ENCODE measurements at places on chromosomes 11 and 22. TPM values are rescaled to one million over a fixed set of nuclear protein-coding genes. Genes with fewer than 3 reads are reported as not detected.

DNA sequence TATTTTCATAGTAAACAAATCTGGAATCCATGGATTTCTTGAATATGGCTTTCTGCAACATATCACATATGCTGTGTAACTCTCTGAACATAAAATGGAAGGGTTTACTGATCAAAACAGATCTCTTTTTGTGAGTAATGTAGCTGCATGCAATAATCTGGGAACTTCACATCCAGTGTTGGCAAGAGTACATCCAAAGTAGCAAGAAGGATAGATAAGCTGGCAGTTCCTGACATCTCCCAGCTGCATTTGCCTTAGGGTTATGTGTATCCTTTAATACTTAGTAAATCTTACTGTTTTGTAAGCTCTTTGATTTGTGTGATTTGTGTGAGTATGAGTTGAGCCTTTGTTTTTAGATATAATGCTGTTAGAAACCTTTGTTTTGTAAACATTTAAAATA lies 280.4 kb upstream of the CNTN5 start:
- no peaks in the 10 kb centered on the region for H3K27me3 ChIP-seq
- DNase-seq = no peak
- no peak overlapping the region for H3K27ac ChIP-seq
- no peak overlapping the region for H3K4me3 ChIP-seq
- no peaks in the 10 kb centered on the region for H3K4me1 ChIP-seq
- no peaks in the 10 kb centered on the region for H3K36me3 ChIP-seq

GRCh38 chr11:115469361-115469760 lies 34.9 kb downstream of the CADM1 start:
- no peaks in the 10 kb centered on the region for H3K36me3 ChIP-seq
- H3K27me3 ChIP-seq = no peaks in the 10 kb centered on the region
- no peak overlapping the region for H3K4me3 ChIP-seq
- H3K27ac ChIP-seq = no peak overlapping the region

TENM4 gene
- total RNA-seq = 0.22 TPM

RBMXL2 gene
- 0.14 TPM for total RNA-seq

- H3K36me3 ChIP-seq = peaks cover 4% of the 10 kb centered on the region
- peaks cover 11% of the 10 kb centered on the region for H3K4me1 ChIP-seq
- DNase-seq = no peak
- H3K4me3 ChIP-seq = no peak overlapping the region
- no peak overlapping the region for H3K27ac ChIP-seq
- H3K27me3 ChIP-seq = no peaks in the 10 kb centered on the region
Measured at GRCh38 chr22:46113110-46113909, 37.0 kb upstream of the PPARA start.

- no peaks in the 10 kb centered on the region for H3K4me1 ChIP-seq
- no peak overlapping the region for H3K27ac ChIP-seq
- no peaks in the 10 kb centered on the region for H3K36me3 ChIP-seq
- no peak overlapping the region for H3K4me3 ChIP-seq
Measured at GRCh38 chr11:30206249-30206996, 24.4 kb upstream of the FSHB start.

DNA sequence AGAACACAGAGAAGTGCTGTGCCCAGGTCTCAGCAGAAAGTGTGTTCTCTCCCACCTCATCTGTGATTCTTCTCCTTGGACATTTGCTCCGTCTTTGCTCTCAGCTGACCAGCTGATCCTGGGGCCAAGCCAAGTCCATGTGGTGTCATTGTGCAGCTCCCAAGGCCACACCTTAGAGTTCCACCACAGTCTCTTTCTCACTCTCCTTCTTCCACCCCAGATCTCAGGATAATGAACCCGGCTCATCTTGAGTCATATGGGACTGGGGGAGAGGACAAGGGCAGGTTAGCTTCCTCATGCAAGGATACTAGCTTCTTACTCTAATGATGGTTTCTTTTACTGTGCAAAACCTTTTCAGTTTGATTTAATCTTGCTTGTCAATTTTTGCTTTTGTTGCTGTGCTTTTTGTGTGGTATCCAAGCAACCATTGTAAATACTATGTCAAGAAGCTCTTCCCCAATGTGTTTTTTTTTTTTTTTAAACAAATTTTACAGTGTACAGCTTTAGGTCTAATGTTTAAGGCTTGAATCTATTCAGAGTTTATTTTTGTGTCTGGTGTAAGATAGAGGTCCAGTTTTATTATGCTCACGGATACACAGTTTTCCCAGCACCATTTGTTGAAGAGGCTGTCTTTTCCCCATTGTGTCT lies 75.0 kb upstream of the OR4B1 start:
- H3K27ac ChIP-seq = no peak overlapping the region
- peaks cover 18% of the 10 kb centered on the region for H3K4me1 ChIP-seq
- H3K27me3 ChIP-seq = no peaks in the 10 kb centered on the region
- H3K36me3 ChIP-seq = peaks cover 72% of the 10 kb centered on the region

DNA sequence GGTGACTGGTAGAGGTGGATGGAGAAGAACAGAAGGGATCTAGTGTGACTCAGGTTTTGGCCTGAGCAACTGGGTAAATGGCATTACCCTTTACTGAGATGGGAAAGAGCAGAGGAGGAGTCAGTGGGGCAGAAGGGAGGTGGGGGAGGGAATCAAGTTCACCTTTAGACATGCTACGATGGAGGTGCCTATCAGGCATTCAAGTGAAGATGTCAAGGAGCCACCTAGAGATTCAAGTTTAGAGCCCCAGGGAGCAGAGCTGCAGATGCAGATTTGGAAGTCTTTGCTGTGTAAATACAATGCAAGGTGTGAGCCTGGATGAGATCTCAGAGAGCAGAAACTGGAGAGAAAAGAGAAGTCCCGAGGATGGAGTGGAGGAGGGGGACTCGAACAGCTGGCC lies 979 bp upstream of the MOGAT2 start:
- DNase-seq = no peak
- H3K4me3 ChIP-seq = no peak overlapping the region
- no peaks in the 10 kb centered on the region for H3K27me3 ChIP-seq
- H3K27ac ChIP-seq = no peak overlapping the region

- peaks cover 42% of the 10 kb centered on the region for H3K36me3 ChIP-seq
- H3K4me3 ChIP-seq = peak within 1 kb of the TSS; percentile 63
- peak; percentile 66 for DNase-seq
Measured at GRCh38 chr11:66336234-66337102, at the start of gene RIN1. Gene RIN1 (minus strand): TSS chr11:66336434. CDS start chr11:66336402, 32 bp downstream.

DNA sequence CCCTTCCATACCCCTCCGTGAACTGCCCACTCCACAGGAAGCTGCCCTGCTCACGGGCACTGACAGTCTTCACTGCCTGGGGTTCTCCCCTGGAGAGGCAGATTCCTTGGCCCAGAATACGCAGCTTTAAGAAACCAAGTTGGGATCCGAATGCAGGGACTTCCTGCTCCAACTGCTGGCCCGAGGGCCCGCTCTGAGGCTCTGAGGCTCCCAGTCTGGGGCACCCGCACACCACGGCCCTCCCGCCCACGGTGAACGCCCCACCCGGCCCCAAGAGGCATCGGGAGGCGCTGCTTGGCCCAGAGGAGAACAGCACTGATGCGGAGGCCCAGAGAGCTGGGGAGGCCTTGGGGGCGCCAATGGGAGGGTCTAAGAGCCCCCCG lies 42.3 kb downstream of the IGF2 start:
- H3K27ac ChIP-seq = no peak overlapping the region
- no peaks in the 10 kb centered on the region for H3K27me3 ChIP-seq
- H3K36me3 ChIP-seq = no peaks in the 10 kb centered on the region
- no peak for DNase-seq
- H3K4me3 ChIP-seq = no peak overlapping the region

GRCh38 chr22:44680058-44680457 lies 21.9 kb upstream of the PRR5 start:
- no peak overlapping the region for H3K4me3 ChIP-seq
- H3K27ac ChIP-seq = no peak overlapping the region
- no peaks in the 10 kb centered on the region for H3K27me3 ChIP-seq
- H3K36me3 ChIP-seq = no peaks in the 10 kb centered on the region
- peaks cover 65% of the 10 kb centered on the region for H3K4me1 ChIP-seq

DNA sequence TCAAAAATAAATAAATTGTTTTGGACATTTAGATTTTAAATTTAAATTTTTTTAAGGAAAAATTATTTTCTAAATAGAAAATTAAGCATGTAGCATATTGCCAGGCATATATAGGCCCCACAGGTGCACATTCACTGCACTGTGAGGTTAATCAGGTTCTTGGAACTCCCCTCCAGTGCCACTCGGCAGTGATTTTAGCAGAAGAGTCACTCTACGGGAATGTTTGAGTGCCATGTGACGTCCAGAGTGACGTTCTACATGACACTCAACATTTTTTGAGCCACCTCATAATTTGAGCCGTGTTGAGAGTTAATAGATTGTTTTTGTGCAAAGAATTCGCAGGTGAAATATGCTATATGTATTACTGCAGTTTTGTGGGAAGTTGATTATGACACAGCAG lies 77.4 kb downstream of the SWAP70 start:
- no peak overlapping the region for H3K4me3 ChIP-seq
- no peaks in the 10 kb centered on the region for H3K27me3 ChIP-seq
- H3K36me3 ChIP-seq = peaks cover 7% of the 10 kb centered on the region
- no peak for DNase-seq
- no peaks in the 10 kb centered on the region for H3K4me1 ChIP-seq

- no peak for DNase-seq
- H3K27ac ChIP-seq = no peak overlapping the region
- H3K36me3 ChIP-seq = no peaks in the 10 kb centered on the region
- H3K4me3 ChIP-seq = no peak overlapping the region
Measured at GRCh38 chr11:3092603-3093141, 35.4 kb upstream of the CARS1 start.

GRCh38 chr11:27857588-27857987 lies 157.3 kb upstream of the BDNF start:
- no peaks in the 10 kb centered on the region for H3K36me3 ChIP-seq
- H3K27ac ChIP-seq = no peak overlapping the region
- no peak for DNase-seq
- no peak overlapping the region for H3K4me3 ChIP-seq

GRCh38 chr22:26234296-26234695 lies 65.0 kb downstream of the SEZ6L start:
- H3K36me3 ChIP-seq = no peaks in the 10 kb centered on the region
- no peaks in the 10 kb centered on the region for H3K27me3 ChIP-seq
- DNase-seq = no peak
- no peak overlapping the region for H3K27ac ChIP-seq

DNA sequence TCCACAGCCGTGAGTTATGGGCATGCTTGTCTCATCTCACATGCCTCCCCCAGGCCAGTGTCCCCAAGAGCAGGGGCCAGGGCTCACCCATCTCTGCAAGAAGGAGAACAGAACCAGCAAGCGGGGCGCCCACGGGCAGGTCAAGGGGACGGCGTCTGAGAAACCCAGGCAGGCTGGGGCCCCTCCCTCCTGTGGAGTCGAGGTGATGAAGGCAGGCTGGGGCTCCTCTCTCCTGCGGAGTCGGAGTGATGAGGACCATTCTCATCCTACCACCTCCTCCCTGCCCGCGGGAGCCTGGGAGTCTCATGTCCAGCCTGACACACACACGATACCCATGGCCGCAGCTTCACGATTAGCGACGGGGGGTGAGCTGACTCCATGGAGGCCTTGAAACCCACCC lies 141.9 kb downstream of the CTTN start:
- H3K27ac ChIP-seq = no peak overlapping the region
- no peaks in the 10 kb centered on the region for H3K4me1 ChIP-seq
- no peaks in the 10 kb centered on the region for H3K27me3 ChIP-seq

- no peak overlapping the region for H3K27ac ChIP-seq
- no peaks in the 10 kb centered on the region for H3K27me3 ChIP-seq
- H3K36me3 ChIP-seq = no peaks in the 10 kb centered on the region
- H3K4me1 ChIP-seq = no peaks in the 10 kb centered on the region
- DNase-seq = no peak
Measured at GRCh38 chr11:82465481-82465880, 268.2 kb downstream of the FAM181B start.

GRCh38 chr11:79049741-79050179 lies 391.1 kb downstream of the TENM4 start:
- no peak for DNase-seq
- H3K36me3 ChIP-seq = no peaks in the 10 kb centered on the region
- H3K4me3 ChIP-seq = no peak overlapping the region
- H3K4me1 ChIP-seq = no peaks in the 10 kb centered on the region

- H3K27me3 ChIP-seq = no peaks in the 10 kb centered on the region
- no peak for DNase-seq
- no peak overlapping the region for H3K4me3 ChIP-seq
- no peak overlapping the region for H3K27ac ChIP-seq
- no peaks in the 10 kb centered on the region for H3K4me1 ChIP-seq
Measured at GRCh38 chr11:29256580-29256979, 760.2 kb downstream of the KCNA4 start.

MLC1 gene
- total RNA-seq = not detected

RCOR2 gene
- not detected for total RNA-seq

GRCh38 chr11:94281324-94281723 lies 23.1 kb upstream of the IZUMO1R start:
- no peaks in the 10 kb centered on the region for H3K27me3 ChIP-seq
- H3K27ac ChIP-seq = no peak overlapping the region
- no peak overlapping the region for H3K4me3 ChIP-seq
- DNase-seq = no peak
- H3K4me1 ChIP-seq = no peaks in the 10 kb centered on the region

MUC6 gene
- total RNA-seq = not detected

RTCB gene
- total RNA-seq = 30.1 TPM

- H3K36me3 ChIP-seq = no peaks in the 10 kb centered on the region
- H3K27me3 ChIP-seq = no peaks in the 10 kb centered on the region
- no peaks in the 10 kb centered on the region for H3K4me1 ChIP-seq
- no peak overlapping the region for H3K27ac ChIP-seq
- no peak overlapping the region for H3K4me3 ChIP-seq
Measured at GRCh38 chr22:22909605-22910271, 22.1 kb downstream of the IGLL5 start.

FBLN1 gene
- total RNA-seq = not detected

GLYATL2 gene
- not detected for total RNA-seq

GRCh38 chr22:46916886-46917770 lies 154.7 kb downstream of the TBC1D22A start:
- no peak overlapping the region for H3K27ac ChIP-seq
- H3K27me3 ChIP-seq = no peaks in the 10 kb centered on the region
- H3K4me3 ChIP-seq = no peak overlapping the region
- DNase-seq = no peak

EFEMP2 gene
- total RNA-seq = 5.9 TPM

DNA sequence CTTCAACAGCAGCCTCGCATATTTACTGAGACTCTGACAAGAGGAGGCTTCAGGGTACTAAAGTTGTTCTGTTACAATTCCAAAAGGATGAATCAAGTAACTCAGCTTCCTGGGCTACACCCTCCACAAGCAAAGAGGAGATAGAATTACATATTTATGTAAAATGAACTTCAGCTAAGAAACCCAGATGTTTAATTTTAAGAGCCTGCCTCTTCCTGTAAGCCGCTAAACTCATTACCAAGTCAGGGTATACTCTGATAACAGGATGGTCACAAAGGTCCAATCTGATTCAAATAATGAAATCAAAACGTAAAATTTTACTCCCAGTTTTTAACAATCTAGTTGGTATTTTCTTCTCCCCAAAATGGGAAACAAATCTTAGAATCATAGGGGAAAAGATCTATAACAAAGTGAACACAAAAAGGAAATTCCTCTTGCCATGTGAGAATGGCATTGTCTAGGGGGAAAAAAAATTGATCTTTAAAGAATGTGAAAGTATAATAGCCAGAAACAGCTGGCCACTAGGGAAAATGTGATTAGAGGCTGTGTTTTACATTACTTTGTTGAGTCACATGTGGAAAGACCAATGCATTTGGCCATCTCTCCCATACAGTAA lies 30.9 kb downstream of the CHEK2 start:
- no peak overlapping the region for H3K27ac ChIP-seq
- no peaks in the 10 kb centered on the region for H3K4me1 ChIP-seq
- no peaks in the 10 kb centered on the region for H3K36me3 ChIP-seq
- H3K4me3 ChIP-seq = no peak overlapping the region
- H3K27me3 ChIP-seq = no peaks in the 10 kb centered on the region

GRCh38 chr11:241634-242033 lies 4.9 kb downstream of the PSMD13 start:
- H3K4me1 ChIP-seq = peaks cover 17% of the 10 kb centered on the region
- no peak overlapping the region for H3K27ac ChIP-seq
- no peak for DNase-seq
- no peak overlapping the region for H3K4me3 ChIP-seq

CHADL gene
- 1.8 TPM for total RNA-seq

AIFM3 gene
- total RNA-seq = 0.41 TPM
